ENCODE measurements at places on chromosomes 5 and 9. TPM values are rescaled to one million over a fixed set of nuclear protein-coding genes. Genes with fewer than 3 reads are reported as not detected.

CCDC171 gene
- total RNA-seq = 3.3 TPM

PDE6A gene
- not detected for total RNA-seq

LURAP1L gene
- total RNA-seq = 46.6 TPM

PCDHB8 gene
- total RNA-seq = 0.34 TPM

SLC34A3 gene
- total RNA-seq = not detected

PPP3R2 gene
- not detected for total RNA-seq

EMB gene
- 15.1 TPM for total RNA-seq

DNAH5 gene
- 4.4 TPM for total RNA-seq

CSF1R gene
- total RNA-seq = 0.41 TPM

HMMR gene
- 7.1 TPM for total RNA-seq

SLC36A3 gene
- not detected for total RNA-seq

CYSRT1 gene
- 3.8 TPM for total RNA-seq

WDR31 gene
- total RNA-seq = 3.0 TPM

PCDHA1 gene
- total RNA-seq = not detected

MLANA gene
- not detected for total RNA-seq

FRRS1L gene
- 0.14 TPM for total RNA-seq

CERCAM gene
- total RNA-seq = 105 TPM

GABRP gene
- total RNA-seq = 0.14 TPM

OR1J2 gene
- not detected for total RNA-seq

KCNV2 gene
- not detected for total RNA-seq

SLC6A7 gene
- total RNA-seq = not detected

TRPM6 gene
- total RNA-seq = 0.07 TPM

MAP3K1 gene
- total RNA-seq = 21.3 TPM

FOXD4L4 gene
- total RNA-seq = not detected

LHX3 gene
- not detected for total RNA-seq

BTNL8 gene
- not detected for total RNA-seq

ANXA1 gene
- total RNA-seq = 167 TPM

ADGRV1 gene
- total RNA-seq = 3.5 TPM

GRXCR2 gene
- not detected for total RNA-seq

SMIM3 gene
- 9.8 TPM for total RNA-seq

PFDN1 gene
- total RNA-seq = 124 TPM
